Fibroblast of lung (primary cell): ENCODE measurements at places on chromosomes 3 and 15. TPM values are rescaled to one million over a fixed set of nuclear protein-coding genes. Genes with fewer than 3 reads are reported as not detected.
A peak's percentile ranks its signal among the peaks of the same experiment; 100 is the strongest.

Gene PFN2
- total RNA-seq: 153 and 343 TPM in 2 replicates

Gene GOLGA6L10
- total RNA-seq: 0.26 and 0.99 TPM in 2 replicates

Gene MYRIP
- total RNA-seq: under 0.01 TPM in 1 of 2 replicates, not detected in the other

DNA sequence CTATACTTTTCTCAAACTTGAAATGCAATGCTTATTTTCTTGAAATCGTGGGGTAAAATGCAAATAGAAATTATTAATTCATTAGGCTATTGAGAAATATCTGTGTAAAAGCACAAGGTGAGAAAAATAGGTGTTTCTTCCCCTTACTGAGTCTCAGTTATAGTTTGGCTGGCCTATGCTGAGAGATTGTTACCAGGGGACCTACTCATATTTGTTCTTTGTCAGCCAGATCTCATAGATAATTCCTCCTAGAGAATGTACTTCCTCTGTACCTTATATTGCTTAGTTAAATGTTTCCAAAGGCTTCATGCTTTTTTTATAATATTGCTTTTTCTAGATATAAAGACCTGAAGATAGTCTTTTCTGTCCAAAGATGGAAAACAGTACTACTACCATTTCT, 60.0 kb upstream of the TRPC1 start:
- no peaks in the 10 kb centered on the region for H3K4me1 ChIP-seq
- H3K27ac ChIP-seq: no peak overlapping the region
- no peaks in the 10 kb centered on the region for H3K27me3 ChIP-seq
- DNase-seq: no peak

Gene ERC2
- 0.17 and 0.26 TPM in 2 replicates for total RNA-seq

Gene RAD54L2
- 12.3 and 17.2 TPM in 2 replicates for total RNA-seq

DNA sequence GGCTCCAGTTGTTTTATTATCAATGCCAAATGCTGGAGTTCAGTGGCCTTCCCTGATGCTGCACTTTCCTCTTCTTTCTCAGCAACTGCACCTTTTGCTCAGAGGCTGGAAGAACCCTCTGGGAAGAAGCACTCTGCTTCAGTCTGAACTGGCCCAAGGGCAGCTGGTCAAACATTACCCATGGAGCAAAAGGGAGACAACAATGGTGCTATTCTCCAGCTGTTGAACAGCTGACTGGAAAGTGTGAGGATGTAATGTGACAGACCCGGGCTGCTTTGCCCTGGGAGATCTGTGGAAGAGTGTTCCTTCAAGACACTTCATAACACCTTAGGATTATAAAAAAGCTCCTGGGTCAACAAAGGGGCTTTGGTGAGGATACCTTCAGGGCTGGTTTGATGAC, 84.9 kb downstream of the EPHB1 start:
- no peak overlapping the region for H3K27ac ChIP-seq
- H3K4me1 ChIP-seq: no peaks in the 10 kb centered on the region
- H3K4me3 ChIP-seq: no peak overlapping the region
- H3K27me3 ChIP-seq: no peaks in the 10 kb centered on the region
- DNase-seq: no peak

DNA sequence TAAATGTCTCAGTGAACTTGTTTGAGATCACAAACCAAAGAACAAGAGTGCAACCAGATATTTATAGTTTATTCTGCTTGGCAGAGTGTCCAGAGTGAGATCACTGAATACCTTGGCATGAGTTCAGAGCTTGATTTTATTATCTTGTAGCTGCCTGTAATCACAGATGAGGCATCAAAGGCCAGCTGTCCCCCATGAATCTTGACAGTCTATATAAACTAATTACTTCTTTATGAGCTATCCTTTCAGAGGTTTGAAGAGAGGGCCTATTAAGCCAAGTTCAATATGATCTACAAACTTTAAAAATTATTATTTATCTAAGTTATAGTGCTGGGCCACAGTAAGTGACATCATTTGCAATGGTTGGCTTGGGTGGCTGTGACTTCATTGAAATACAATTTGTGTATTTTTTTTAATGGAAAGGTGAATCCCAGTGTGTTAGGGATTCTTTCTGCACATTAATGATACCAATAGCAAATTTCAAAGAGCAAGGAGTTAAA, 251.5 kb downstream of the CLSTN2 start:
- no peaks in the 10 kb centered on the region for H3K27me3 ChIP-seq
- H3K27ac ChIP-seq: no peak overlapping the region
- H3K4me3 ChIP-seq: no peak overlapping the region
- no peaks in the 10 kb centered on the region for H3K4me1 ChIP-seq
- no peaks in the 10 kb centered on the region for H3K36me3 ChIP-seq

Gene CPN2
- total RNA-seq: not detected in 2 replicates

Gene CLDN16
- total RNA-seq: under 0.01 and 0.33 TPM in 2 replicates

- DNase-seq: no peak
- peaks cover 6% of the 10 kb centered on the region for H3K4me1 ChIP-seq
- no peak overlapping the region for H3K4me3 ChIP-seq
- no peak overlapping the region for H3K27ac ChIP-seq
These were observed 941 bp downstream of the SLC12A8 start for GRCh38 chr3:125211523-125212090.

DNA sequence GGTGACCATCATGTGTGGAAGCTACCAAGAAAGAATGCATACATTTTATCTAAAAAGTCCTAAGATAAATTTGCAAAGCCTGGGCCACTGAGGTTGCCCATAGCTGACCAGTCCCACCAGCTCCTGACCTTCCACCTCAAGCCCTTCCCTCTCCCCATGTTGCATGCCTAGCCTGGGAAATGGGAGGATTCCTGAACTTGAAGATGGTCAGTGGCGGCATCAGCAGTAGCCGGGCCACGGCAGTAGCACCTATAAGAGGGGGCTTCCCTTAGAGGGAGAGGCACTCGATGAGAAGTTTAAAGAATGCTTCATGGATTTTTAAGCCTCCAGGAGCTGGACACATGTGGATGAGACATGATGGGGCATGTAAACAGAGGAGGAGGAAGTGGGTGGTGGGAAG, 172.1 kb downstream of the KLF13 start:
- H3K27me3 ChIP-seq: no peaks in the 10 kb centered on the region
- no peak overlapping the region for H3K4me3 ChIP-seq
- no peaks in the 10 kb centered on the region for H3K36me3 ChIP-seq

DNA sequence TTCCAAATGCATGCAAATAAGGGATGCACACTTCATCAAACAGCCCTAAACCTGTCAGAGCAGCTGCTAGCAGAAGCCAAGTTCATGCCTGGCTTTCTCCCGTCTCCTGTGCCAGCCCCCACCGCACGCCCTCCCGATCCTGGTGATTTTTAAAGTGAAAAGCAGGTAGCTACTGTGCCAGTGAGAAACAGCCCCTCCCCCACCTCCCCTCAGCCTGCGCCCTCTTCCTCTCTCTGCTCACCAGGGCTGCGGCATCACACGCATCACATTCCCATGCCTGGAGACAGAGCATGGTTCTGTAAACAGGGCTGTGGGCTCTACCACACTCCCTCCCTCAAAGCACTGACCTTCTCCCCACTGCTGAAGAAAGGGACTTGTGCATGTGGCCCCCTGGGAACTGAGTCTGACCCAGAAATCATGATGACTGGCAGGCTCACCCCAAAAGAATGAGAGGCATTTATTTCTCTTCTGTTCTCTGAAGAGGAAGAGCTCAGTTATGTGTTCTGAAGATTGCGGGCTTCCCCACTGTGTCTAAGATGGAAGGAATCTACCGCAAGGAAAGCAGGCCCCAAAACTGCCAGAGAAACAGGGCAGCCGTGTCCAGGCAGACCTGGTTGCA, 14.5 kb upstream of the SLC6A1 start:
- no peaks in the 10 kb centered on the region for H3K27me3 ChIP-seq
- H3K4me3 ChIP-seq: no peak overlapping the region
- no peak overlapping the region for H3K27ac ChIP-seq
- H3K4me1 ChIP-seq: no peaks in the 10 kb centered on the region
- no peak for DNase-seq

DNA sequence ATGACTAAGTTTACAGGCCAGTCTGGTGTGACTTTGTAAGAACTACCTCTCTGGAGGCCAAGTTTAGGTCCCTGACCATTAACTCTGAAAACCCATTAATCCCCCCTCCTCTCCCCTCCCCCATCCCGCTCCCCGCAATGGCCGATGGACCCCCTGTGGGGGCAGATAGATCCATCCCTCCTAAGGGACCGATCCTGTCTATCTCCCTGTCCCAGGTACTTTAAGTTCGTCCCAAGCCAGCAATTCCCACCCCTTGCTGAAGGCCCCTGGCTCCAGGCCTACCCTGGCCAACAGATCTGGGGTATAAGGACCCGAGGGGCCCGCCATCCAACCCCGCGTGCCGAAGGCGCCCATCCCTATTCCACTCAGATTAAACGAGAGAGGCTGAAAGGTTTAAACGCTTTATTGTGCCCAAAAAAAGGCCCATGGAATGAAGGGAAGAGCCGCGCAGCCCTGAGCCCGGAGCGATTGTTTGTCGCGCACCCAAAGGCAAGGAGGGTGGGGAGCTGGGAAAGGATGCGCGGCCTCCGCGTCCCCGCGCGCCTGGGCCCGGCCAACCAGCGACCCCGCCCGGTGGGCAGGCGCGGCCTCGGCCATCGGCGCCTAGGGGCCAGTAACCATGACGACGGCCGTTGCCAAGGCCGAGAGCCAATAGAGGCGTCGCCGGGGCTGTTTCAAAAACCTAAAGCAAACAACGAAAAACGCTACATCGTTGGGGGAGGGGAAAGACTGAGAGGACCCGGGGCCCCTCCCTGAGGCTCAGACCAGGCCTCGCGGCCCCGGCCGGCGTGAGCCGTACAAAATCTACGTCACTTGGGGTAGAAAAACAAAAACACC, 35.9 kb downstream of the HMCES start:
- no peaks in the 10 kb centered on the region for H3K36me3 ChIP-seq
- H3K27me3 ChIP-seq: no peaks in the 10 kb centered on the region
- H3K4me3 ChIP-seq: peak overlapping the region; percentile 90
- peak; percentile 85 for DNase-seq

DNA sequence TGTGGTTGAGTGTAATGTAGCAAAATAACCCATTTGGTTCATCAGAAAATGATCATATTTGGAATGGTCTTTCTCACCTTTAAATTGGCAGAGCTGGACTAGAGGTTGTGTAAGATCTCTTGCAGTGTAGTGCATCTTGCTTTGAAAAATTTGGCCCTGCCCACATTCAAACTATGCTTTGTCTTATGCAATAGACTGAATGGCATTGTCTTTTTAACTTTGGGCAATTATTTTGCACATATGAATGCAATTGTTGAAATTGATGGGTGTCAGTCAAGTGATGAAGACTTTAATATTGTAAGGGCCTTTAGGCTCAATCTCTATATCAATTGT, 381.4 kb downstream of the GRM7 start:
- H3K27me3 ChIP-seq: no peaks in the 10 kb centered on the region
- DNase-seq: no peak
- H3K4me1 ChIP-seq: no peaks in the 10 kb centered on the region

DNA sequence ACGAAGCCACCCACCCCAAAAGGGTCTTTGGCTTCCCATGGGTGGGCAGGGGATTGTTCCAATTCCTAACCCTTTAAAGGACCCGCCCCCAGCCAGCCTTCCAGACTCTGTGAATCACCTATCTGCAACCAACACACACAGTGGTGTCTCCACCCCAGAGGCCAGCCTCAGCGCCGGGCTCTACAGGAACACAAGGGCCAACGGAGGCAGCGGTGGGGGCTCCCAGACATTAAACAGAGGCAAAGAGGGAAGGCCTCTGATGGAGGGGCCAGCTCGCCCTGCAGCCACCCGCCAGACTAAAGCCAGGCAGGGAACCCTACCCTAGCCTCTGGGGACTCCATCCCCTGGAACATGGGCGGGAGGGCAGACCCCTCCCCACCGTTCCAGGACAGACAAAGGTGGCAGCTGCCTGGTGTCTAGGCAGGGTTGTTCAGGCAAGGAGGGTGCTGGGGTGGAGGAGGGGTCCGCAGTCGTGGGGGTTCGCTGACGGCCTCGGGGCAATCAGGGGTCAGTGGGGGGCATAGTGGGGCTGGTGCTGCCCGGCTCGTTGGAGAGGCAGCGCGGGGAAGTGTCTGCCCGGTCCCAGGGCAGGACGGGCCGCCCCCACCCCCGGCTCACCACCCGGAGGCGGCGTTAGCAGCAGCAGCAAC, 448 bp downstream of the SHISA5 start:
- no peaks in the 10 kb centered on the region for H3K27me3 ChIP-seq
- DNase-seq: peak; percentile 69
- peak overlapping the region; percentile 75 for H3K4me3 ChIP-seq
- H3K4me1 ChIP-seq: peaks cover 12% of the 10 kb centered on the region
- H3K36me3 ChIP-seq: no peaks in the 10 kb centered on the region

GRCh38 chr3:11120091-11120805, 34.0 kb upstream of the HRH1 start:
- H3K27me3 ChIP-seq: peaks cover 7% of the 10 kb centered on the region
- H3K36me3 ChIP-seq: no peaks in the 10 kb centered on the region
- peak; percentile 89 for DNase-seq
- H3K4me3 ChIP-seq: no peak overlapping the region
- no peak overlapping the region for H3K27ac ChIP-seq

- no peak overlapping the region for H3K4me3 ChIP-seq
- DNase-seq: no peak
- H3K27ac ChIP-seq: no peak overlapping the region
- no peaks in the 10 kb centered on the region for H3K27me3 ChIP-seq
- H3K36me3 ChIP-seq: peaks cover 7% of the 10 kb centered on the region
These were observed 9.0 kb downstream of the MTFMT start for GRCh38 chr15:65020419-65020818.

GRCh38 chr3:123877965-123878364, 6.2 kb downstream of the MYLK start:
- H3K36me3 ChIP-seq: peaks cover 12% of the 10 kb centered on the region
- peaks cover 7% of the 10 kb centered on the region for H3K4me1 ChIP-seq
- no peak overlapping the region for H3K4me3 ChIP-seq
- DNase-seq: no peak
- H3K27ac ChIP-seq: no peak overlapping the region
- no peaks in the 10 kb centered on the region for H3K27me3 ChIP-seq

Gene SLC6A20
- total RNA-seq: not detected in 2 replicates

Gene ZNF592
- total RNA-seq: 3.1 and 5.1 TPM in 2 replicates

- H3K4me1 ChIP-seq: no peaks in the 10 kb centered on the region
- H3K27ac ChIP-seq: no peak overlapping the region
- H3K4me3 ChIP-seq: no peak overlapping the region
- no peak for DNase-seq
These were observed 11.2 kb downstream of the ESYT3 start for GRCh38 chr3:138445654-138446053.

- H3K27ac ChIP-seq: no peak overlapping the region
- H3K4me1 ChIP-seq: peaks cover 13% of the 10 kb centered on the region
- DNase-seq: no peak
These were observed 1.4 kb upstream of the RARRES1 start for GRCh38 chr3:158733656-158734055.

Gene HGD
- under 0.01 TPM in 1 of 2 replicates, not detected in the other for total RNA-seq

GRCh38 chr3:127999509-128000106, 52.6 kb upstream of the SEC61A1 start:
- no peak overlapping the region for H3K27ac ChIP-seq
- H3K36me3 ChIP-seq: no peaks in the 10 kb centered on the region
- H3K4me1 ChIP-seq: no peaks in the 10 kb centered on the region

DNA sequence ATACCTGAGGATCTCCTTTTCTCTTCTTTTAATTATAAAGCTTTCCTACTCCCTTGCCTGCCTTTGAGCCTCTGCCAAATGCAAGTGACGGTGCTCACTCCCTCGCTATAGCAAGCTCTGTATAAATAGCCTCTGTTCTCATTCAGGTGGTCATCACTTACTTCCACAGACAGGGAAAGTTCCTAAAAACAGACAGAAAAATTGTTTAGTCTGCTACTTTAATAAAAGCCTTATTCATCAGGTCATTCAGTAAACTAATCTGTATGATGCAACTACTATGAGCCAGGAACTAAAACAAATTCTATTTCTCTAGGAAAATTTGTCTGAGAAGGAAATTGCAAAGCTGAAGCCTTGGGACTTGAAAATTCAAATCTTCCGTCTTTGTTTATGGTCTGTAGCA, 10.2 kb upstream of the DLG1 start:
- H3K36me3 ChIP-seq: no peaks in the 10 kb centered on the region
- peak overlapping the region; percentile 53 for H3K27ac ChIP-seq
- peak; percentile 92 for DNase-seq
- no peak overlapping the region for H3K4me3 ChIP-seq
- no peaks in the 10 kb centered on the region for H3K27me3 ChIP-seq
